ENCODE measurements at places on chromosomes 6 and 20. TPM values are rescaled to one million over a fixed set of nuclear protein-coding genes. Genes with fewer than 3 reads are reported as not detected.

DNA sequence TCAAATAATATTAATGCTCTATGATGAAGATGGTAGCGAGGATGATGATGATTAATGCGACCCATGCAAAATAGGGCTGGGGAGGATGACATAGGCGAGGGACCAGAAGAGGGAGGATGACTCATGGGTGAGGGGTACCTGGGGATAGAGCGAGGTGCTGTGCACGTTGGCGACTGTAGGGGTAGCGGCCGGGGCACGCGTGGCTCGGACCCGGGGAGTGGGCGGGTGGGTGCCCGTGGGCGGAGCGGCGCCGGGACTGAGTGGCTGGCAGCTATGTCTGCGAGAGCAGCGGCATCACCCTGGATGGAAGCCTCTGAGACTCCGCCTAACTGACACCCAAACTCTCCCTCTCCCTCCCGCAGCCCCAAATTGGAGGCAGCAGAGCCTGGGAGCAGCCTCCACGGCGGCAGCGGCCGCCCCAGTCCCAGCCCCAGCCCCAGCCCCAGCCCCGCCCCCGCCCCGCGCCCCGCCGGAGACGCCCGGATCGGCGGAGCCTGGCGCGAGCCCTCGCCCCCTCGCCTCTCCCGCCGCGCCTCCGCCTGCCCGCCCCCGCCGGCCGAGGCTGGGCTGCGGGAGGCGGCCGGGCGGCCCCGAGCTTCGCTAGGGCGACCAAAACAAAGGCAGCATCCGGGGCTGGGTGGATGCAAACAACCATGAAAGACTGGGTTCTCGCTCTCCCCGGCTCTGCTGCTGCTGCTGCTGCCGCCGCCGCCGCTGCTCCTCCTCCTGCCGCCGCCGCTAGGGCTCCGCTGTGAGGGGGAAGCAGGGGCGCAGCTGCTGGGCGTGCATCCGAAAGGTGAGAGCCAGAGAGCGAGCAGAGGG, at the start of gene RIMS1:
Gene RIMS1 (plus strand): TSS at position 367 of the 822 bp plus-strand sequence. CDS start 474 bp downstream, outside the sequence.
- peaks cover 48% of the 10 kb centered on the region for H3K27me3 ChIP-seq
- H3K4me3 ChIP-seq: no peak within 1 kb of the TSS
- H3K27ac ChIP-seq: no peak within 1 kb of the TSS
- no peaks in the 10 kb centered on the region for H3K36me3 ChIP-seq

- H3K4me1 ChIP-seq: no peaks in the 10 kb centered on the region
- H3K27ac ChIP-seq: no peak overlapping the region
- H3K36me3 ChIP-seq: no peaks in the 10 kb centered on the region
- H3K27me3 ChIP-seq: no peaks in the 10 kb centered on the region
- DNase-seq: no peak
- H3K4me3 ChIP-seq: no peak overlapping the region
Observed at GRCh38 chr20:9613871-9614270, 99.5 kb downstream of the LAMP5 start.

DNA sequence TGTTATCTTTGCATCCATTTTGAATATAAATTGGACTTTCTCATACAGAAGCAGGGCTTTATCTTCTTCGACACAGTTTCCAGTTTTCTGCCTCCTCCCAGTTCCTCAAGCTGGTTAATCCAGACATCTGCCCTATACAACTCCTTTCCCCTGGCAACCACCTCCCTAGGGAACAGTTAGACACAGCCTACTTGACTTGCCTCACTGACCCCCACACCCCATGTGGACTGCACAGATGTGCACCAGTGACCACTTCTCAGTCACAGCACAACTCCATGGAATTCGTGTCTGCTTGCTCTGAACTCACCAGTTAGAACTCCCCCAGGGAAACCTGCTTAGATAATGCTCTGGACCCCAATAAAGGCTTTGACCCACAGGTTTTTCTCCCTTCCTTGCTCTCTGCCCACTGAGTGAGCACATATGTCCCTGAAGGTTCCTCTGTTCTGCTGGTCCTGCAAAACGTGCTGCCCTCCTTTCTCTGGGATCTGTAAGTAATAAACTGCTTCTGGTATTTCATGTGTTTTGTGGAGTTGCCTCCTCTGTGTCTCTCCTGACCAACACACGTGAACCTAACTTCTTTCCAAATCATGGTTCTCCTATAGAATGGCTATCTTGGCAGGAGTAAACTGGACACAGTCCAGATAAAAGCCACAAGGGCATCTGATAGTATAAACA, 351.2 kb downstream of the CD83 start:
- H3K4me1 ChIP-seq: no peaks in the 10 kb centered on the region
- H3K4me3 ChIP-seq: no peak overlapping the region
- no peaks in the 10 kb centered on the region for H3K36me3 ChIP-seq
- no peak for DNase-seq

- no peak overlapping the region for H3K4me3 ChIP-seq
- no peaks in the 10 kb centered on the region for H3K27me3 ChIP-seq
- DNase-seq: no peak
- H3K36me3 ChIP-seq: no peaks in the 10 kb centered on the region
- no peaks in the 10 kb centered on the region for H3K4me1 ChIP-seq
Observed at GRCh38 chr6:66161546-66162108, 454.6 kb upstream of the EYS start.

DNA sequence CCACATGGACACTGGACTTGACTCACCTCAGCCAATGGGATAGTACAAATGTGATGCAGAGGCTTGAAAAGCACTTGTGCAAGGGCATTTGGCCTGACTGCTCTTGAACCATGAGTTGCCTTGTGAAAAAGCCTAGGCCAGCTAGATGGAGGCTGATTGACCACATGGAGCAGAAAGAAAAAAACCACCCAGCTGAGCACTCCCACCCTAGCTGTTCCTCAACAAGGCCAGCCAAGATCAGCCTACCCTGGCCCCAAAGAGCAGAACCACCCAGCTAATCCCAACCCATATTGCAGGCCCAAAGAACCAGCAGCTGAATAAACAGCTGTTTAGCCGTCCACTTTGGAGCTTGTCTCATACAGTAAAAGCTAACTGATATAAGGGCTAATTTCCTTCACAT, 36.7 kb downstream of the PXDC1 start:
- no peaks in the 10 kb centered on the region for H3K36me3 ChIP-seq
- H3K4me3 ChIP-seq: no peak overlapping the region
- DNase-seq: no peak

DNA sequence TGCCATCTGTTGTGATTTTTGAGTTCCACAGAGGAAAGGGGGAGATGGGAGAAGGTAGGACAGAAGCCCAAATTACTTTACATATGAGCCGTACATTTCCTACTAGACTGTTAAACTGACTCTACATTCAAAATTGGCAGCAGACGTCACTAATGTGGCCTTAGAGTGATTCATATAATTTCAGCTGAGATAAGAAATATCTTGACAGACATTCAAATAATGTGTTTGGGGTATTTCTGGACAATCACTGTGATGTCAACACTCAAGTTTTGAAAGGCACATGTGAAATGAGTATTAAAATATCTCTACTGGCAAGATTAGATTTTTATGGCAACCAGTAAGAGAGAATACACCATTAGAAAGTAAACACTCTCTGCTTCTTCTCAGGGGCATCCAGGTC, 104.0 kb downstream of the MTFR2 start:
- no peaks in the 10 kb centered on the region for H3K36me3 ChIP-seq
- H3K27ac ChIP-seq: no peak overlapping the region
- no peaks in the 10 kb centered on the region for H3K27me3 ChIP-seq
- H3K4me1 ChIP-seq: no peaks in the 10 kb centered on the region

DNA sequence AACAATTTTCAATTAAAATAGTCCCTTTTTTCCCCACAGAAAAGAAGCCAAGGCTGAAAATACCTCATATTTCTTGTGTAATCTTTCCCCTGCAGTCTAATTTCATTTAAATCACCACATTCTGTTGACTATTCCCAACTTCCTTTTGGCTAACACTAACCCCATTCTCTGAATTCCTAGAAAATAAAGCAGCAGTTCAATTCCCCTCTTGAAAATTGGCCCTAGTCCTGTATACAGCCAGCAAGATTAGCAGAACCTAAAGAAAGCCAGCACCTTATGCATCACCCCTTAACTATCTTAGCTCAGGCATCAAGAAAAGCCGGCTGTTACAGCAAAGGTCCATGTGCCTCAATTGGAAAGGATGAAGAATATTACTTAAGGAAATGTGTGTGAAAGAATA, 69.7 kb downstream of the MDN1 start:
- no peaks in the 10 kb centered on the region for H3K27me3 ChIP-seq
- no peak overlapping the region for H3K27ac ChIP-seq
- no peak for DNase-seq
- H3K4me3 ChIP-seq: no peak overlapping the region

- no peaks in the 10 kb centered on the region for H3K36me3 ChIP-seq
- H3K27me3 ChIP-seq: peaks cover 5% of the 10 kb centered on the region
- H3K4me3 ChIP-seq: no peak overlapping the region
- no peaks in the 10 kb centered on the region for H3K4me1 ChIP-seq
- no peak overlapping the region for H3K27ac ChIP-seq
Observed at GRCh38 chr6:168683621-168684020, 242.6 kb downstream of the SMOC2 start.

Gene ANKRD60
- total RNA-seq: not detected

Gene SOBP
- total RNA-seq: 3.5 TPM

Gene MCHR2
- total RNA-seq: not detected

Gene TSBP1
- not detected for total RNA-seq

Gene INSM1
- total RNA-seq: 1.8 TPM

Gene ANKRD66
- total RNA-seq: not detected

Gene TRIM31
- total RNA-seq: 221 TPM

All from transverse colon (tissue), 4 donors.